Endodermal cell (in vitro differentiated cells): ENCODE measurements at places on chromosomes 11 and 22. TPM values are rescaled to one million over a fixed set of nuclear protein-coding genes. Genes with fewer than 3 reads are reported as not detected.

DAGLA gene
- 5.0 and 5.6 TPM in 2 replicates for total RNA-seq

HBG1 gene
- not detected in 2 replicates for total RNA-seq

- no peak for DNase-seq
- H3K4me1 ChIP-seq: no peaks in the 10 kb centered on the region
- no peaks in the 10 kb centered on the region for H3K27me3 ChIP-seq
- H3K36me3 ChIP-seq: no peaks in the 10 kb centered on the region
- no peak overlapping the region for H3K4me3 ChIP-seq
Observed at GRCh38 chr11:100545556-100545955, 141.5 kb upstream of the ARHGAP42 start.

SPDYC gene
- 0.46 TPM in 1 of 2 replicates, not detected in the other for total RNA-seq

GRCh38 chr11:75986966-75987365 is 172.0 kb downstream of the UVRAG start:
- H3K27ac ChIP-seq: no peak overlapping the region
- no peak for DNase-seq
- peaks cover 45% of the 10 kb centered on the region for H3K36me3 ChIP-seq
- no peaks in the 10 kb centered on the region for H3K27me3 ChIP-seq

DNA sequence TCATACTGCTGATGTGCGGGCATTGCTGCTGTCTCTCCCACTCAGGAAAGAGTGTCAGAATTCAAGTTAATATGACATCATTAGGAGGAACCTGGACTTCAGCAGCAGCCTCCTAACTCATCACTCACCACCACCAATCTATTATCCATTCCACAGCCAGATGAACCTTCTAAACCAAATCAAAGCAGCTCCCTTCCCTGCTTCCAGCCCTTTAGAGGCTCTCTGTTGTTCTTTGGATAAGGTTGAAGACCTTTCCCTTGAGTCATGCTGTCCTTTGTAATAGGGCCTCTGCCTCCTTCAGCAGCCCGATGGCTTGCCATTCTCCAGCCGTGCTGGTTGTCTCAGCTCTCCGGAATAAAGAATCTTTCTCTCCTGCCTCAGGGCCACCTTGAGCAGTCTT is 301.3 kb downstream of the DDX10 start:
- no peak overlapping the region for H3K4me3 ChIP-seq
- no peak for DNase-seq
- H3K27ac ChIP-seq: no peak overlapping the region
- no peaks in the 10 kb centered on the region for H3K36me3 ChIP-seq
- H3K4me1 ChIP-seq: peaks cover 2% of the 10 kb centered on the region
- H3K27me3 ChIP-seq: no peaks in the 10 kb centered on the region
